ENCODE measurements at places on chromosomes 5 and 9.

DNA sequence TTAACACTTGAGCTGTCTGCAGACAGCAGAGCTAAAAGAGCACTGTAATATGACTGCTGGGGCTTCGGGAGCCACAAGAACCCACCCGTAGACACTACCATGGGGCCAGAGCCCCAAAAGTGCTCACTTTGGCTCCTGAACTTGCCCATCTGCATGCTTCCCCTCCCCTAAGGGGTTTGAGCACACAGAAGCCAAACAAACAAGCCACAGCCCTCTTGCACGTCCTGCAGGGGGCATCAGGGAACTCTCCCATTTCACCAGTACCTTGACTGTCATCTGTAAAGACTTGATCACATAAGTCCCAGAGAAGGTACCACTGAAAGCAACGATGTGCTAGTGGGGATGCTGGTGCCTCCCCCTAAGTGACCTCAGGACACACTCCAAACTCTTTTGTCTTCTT, 681.8 kb downstream of the SEMA5A start:
- no peak for DNase-seq

DNA sequence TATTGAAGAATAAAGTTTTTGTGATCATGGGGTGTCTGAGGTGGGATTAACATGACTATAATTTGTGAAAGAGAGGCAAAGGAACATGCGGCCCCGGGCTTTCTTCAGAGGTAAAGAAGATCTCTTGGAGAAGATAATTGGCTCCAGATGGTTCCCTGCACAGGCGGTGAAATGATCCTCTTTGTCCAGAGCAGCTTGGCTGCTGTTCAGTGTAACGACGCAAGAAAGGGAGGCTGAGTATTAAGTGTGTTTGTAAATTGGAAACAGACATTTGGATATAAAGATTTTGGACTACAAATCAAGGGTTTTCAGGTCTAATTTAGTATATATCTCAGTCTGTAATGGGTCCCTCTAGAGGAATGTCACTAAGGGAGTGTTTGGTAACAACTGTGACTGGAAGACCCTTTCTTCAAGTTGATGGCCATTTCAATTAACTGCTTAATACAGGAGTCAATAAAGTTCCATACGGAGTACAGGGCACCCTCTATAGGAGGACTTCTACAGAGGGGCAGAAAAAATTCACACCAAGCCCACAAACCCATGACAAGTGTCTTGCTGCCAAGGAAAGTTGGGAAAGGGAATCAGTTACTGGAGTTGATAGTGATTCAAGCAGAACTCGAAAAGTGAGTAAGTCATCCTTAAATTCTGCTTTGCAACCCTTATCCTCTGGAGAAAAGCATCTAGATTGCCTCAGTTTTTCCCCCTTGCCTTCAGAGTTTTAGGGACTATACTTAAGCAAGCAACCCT, 4.1 kb downstream of the EQTN start:
- no peak for DNase-seq

DNA sequence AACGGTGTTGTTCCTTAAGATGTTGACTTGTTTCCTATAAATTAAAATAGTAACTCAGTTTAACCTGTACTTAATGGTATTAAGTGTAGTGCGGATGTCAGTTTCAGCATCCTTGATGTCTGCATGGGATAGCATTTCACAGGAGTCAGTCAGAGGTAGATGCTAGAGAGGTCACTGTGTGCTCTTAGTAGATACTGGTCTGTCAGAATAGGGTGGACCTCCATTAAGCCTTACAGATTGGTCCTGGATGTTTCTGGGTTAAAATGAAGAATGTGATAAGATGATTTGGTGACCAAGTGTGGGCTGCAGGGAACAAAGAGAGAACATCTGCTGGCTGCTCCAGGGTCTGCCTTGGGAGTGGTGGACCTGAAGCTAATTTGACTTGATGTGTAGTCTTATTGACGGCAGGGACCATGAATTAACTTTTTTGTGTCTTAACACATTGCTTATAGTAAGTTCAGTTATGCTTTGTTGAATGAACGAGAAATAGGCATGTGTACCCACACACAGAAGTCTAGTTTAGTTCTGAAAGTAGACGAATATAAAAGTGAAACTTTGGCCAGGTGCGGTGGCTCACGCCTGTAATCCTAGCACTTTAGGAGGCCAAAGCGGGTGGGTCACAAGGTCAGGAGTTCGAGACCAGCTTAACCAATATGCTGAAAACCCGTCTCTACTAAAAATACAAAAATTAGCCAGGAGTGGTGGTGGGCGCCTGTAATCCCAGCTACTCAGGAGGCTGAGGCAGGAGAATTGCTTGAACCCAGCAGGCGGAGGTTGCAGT, 12.5 kb downstream of the RAB24 start:
- no peak for DNase-seq

GRCh38 chr5:22598796-22599195, 254.3 kb downstream of the CDH12 start:
- no peak for DNase-seq

GRCh38 chr5:78213799-78214198, 80.7 kb downstream of the AP3B1 start:
- no peak for DNase-seq

DNA sequence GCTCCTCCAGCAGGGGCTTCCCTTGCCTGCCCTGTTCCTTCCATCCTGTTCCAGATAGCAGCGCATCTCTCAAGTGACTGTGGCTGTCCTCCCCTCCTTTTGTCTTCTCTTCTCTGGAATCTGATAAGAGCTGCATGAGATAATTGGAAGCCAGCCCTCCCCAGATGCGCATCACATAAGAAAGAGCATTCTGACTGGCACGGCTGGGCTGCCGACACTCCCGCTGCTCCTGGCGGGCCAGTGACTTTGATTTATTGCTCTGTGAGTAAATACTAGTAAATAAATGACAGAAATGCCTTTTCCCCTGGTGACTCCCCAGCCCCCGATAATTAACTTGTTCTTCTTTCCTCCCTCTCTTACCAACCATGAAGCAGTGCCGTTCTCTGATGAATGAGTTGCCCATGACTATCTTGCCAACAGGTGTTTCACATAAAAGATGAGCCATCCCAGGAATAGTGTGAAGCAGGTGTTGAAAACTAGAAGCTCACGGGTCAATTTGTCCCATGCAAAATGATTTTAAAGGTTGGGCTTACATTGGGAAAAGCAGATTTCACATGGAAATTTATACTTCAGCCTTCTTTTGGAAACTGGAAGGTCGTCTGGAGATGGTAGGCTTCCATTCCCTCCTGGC, 212.3 kb downstream of the ERCC6L2 start:
- no peak for DNase-seq

- DNase-seq = no peak
These were observed 538.3 kb downstream of the CSNK1G3 start for GRCh38 chr5:124050120-124050770.

- no peak for DNase-seq
These were observed 31.2 kb downstream of the NR3C1 start for GRCh38 chr5:143372187-143372829.

DNA sequence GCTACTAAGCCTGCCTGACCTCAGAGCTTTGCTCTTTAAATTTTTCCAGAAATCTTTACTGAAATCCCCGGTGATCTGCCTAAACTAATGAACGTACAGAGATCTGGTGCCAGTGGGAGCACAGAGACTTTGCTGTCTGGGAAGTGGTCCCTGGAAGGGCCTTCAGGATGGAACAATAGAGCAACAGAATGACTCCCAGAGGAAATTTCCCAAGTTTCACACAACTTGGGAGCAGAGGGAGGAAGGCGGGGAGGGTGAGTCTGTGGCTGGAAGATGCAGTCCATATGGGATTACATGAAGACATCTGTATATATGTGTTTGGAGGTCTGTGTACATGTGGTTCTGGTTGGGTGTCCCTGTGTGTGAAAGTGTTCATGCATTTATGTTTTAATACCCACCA, 638.3 kb downstream of the CCDC171 start:
- DNase-seq = no peak

- no peak for DNase-seq
These were observed 1709.6 kb upstream of the WWC1 start for GRCh38 chr5:166581826-166582225.

DNA sequence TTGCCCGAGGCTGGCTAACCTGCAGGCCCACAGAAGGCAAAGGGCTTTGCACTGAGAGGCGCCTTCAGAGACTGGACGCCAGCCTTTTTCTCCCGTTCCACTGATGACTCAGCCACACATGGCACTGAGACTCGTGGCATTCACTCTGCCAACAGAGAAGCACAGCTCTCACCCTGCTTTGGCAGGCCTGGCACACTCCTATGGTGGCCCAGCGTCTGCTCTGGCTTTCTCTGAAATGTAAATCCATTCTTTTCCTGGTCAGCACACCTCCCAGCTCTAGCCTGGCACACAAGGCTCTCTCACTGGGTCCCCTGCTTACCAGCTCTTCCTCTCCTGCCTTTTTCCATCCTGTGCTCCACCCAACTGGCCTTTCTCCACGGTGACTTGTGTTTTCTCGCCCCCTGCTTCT, 5.9 kb upstream of the MELK start:
- DNase-seq = no peak

DNA sequence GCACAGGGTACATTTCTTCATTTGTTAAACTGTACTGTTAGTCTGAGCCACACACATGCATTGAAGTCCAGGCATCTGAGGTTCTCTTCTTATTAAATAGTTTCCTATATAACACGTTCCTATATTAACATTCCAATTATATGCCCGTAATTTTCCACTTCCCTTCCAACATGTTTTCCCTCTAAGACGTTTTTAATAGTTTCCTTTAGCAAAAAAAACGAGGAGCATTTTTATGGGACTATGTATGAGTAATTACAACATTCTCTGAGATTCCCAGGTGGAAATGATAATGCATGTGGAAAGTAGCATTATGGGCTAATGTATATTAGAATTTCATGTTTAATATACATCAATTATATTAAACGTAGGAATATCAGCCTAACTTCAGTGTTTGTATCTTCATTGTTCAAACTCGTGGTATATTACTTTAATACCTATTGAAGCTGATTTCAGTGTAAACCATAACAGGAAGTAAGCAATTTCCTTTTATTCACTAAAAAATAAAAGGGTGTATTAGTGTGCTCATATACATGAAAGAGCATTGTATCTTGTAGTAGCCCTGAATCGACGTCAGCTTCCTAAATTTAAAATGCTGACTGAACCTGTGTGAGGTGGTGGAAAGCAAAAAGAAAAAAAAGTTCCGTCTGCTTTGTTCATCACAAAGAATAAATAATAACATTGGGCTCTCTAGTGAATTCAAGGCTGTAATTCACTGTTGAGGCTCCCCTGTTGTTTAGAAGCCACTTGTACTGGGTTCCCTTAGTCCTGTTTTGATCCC, 11.3 kb downstream of the SMARCA2 start:
- DNase-seq = peak; percentile 68

- no peak for DNase-seq
These were observed 71.8 kb upstream of the TNFAIP8 start for GRCh38 chr5:119284031-119284430.

- DNase-seq = no peak
These were observed 54.1 kb upstream of the STK32A start for GRCh38 chr5:147180751-147181150.

GRCh38 chr5:69083412-69083811, 10.4 kb upstream of the SLC30A5 start:
- DNase-seq = no peak

DNA sequence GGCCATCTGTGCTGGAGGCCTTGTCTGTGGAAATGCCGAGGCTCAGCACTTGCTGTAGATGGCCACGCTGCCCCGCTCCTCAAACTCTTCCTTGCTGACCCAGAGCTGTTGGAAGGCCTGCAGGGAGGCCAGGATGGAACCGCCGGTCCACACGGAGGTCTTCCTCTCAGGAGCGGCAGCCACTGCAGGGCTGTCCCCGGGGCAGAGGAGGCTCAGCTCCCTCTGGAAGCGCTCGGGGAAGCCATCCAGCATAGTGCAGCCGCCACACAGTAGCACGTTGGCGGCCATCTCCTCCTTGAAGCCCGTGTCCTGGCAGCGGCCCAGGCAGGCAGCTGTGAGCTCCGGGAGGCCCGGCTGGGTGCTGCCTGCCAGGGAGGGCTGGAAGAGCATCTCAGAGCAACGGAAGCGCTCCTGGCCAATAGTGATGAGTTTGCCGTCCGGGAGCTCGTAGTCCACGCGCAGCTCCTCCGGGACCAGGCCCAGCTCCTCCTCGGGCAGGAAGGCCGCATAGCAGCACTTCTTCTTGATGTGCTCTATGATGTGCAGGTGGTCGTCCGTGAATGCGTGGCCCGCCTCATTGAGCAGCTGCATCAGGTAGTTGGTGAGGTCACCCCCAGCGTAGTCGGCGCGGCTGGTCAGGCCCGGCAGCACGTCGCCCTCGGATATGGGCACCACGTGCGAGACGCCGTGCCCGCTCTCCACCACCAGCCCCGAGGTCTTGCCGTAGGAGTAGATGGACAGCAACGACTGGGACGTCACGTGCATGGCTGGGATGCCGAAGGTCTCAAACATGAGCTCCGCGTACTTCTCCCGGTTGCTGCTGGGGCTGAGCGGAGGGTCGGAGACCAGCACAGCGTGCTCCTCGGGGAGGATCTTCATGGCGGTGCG, 901 bp downstream of the ACTL7B start:
- DNase-seq = no peak

GRCh38 chr9:38626006-38626405, 5.6 kb upstream of the ANKRD18A start:
- DNase-seq = no peak

- DNase-seq = no peak
These were observed 116.2 kb upstream of the TMEM161B start for GRCh38 chr5:88384886-88385285.

- no peak for DNase-seq
These were observed 23.9 kb downstream of the IRX1 start for GRCh38 chr5:3619579-3619978.

GRCh38 chr5:25448190-25448621, 803.4 kb upstream of the CDH10 start:
- no peak for DNase-seq

DNA sequence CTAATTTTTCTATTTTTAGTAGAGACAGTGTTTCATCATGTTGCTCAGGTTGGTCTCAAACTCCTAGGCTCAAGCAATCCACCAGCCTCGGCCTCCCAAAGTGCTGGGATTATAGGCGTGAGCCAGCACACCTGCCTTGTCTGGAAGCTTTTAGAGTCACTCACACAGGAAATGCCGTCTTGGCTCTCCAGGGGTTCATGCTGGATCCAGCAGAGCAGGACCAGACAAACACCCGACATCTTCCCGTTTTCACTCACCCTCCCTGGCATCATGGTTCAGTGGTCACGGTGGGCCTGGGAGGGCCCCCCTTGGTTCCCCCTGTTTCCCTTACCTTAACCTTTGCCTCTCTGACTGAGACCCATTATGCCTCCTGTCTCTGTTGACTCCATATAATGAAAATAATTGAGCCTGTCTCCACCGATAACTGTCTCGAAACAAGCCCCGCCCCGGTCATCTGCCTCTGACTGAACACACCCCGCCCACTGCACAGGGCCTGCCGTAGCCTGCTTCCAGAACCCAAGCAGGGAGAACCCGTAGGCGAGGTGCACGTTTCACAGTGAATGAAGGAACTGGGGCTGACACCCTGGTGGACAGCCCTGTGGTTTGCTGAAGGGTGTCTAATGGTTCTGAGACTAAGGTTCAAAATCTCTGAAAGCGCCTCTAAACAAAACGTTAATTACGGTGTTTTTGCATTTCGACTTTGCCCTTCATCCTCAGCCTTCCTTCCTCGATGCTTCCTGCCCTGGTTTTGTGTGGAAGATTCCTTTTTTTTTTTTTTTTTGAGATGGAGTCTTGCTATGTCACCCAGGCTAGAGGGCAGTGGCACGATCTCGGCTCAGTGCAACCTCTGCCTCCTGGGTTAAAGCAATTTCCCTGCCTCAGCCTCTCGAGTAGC, 39.7 kb upstream of the SPRY4 start:
- DNase-seq = no peak

- no peak for DNase-seq
These were observed 288.2 kb upstream of the MAP3K1 start for GRCh38 chr5:56527174-56527573.
